ENCODE measurements at places on chromosomes 4 and X.

- DNase-seq = no peak
These were observed 231.5 kb downstream of the PCDH18 start for GRCh38 chr4:137300776-137301175.

- no peak for DNase-seq
These were observed 1026.4 kb upstream of the IGFBP7 start for GRCh38 chr4:58136604-58137003.

DNA sequence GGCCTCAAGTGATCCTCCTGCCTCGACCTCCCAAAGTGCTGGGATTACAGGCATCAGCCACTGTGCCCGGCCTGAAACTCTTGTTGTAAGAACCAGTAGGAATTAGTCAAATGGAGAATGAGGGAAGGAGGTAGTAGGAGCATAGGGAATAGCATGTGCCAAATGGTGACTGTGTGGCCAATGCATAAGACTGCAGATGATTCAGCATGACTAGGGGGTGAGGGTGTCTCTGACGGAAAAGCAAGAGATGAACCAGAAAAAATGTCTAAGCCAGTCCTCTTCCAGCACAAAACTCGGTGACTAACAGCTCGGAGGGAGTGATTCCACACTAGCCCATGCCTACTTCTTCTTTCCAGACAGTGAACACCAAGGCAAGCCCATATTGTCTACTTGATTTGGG is 58.2 kb upstream of the DUSP21 start:
- DNase-seq = no peak

- DNase-seq = no peak
These were observed 38.2 kb downstream of the PPP1R2C start for GRCh38 chrX:42739741-42740140.

DNA sequence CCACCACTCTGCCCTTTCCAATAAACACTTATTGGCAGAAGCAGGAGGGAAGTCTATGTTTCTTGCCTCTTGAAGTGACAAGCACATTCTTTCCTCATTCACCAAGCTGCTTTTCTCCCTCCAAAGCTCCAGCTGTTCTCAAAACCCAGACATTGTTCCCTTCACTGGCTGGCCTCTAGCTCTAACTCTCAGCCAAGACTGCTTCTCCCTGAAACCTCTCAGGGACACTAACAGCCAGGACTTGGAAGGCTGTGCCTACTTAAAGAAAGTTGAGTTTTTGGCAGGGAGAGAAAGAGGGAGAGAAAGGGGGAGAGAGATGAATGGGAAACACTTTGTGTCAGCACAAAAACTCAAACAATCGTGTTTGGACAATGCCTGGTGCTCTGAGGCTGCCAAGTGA is 99.5 kb downstream of the COX18 start:
- DNase-seq = no peak

- DNase-seq = no peak
These were observed 8.2 kb downstream of the DCAF8L2 start for GRCh38 chrX:27598312-27598711.

- DNase-seq = no peak
These were observed 6.3 kb downstream of the MEPE start for GRCh38 chr4:87838890-87839591.

DNA sequence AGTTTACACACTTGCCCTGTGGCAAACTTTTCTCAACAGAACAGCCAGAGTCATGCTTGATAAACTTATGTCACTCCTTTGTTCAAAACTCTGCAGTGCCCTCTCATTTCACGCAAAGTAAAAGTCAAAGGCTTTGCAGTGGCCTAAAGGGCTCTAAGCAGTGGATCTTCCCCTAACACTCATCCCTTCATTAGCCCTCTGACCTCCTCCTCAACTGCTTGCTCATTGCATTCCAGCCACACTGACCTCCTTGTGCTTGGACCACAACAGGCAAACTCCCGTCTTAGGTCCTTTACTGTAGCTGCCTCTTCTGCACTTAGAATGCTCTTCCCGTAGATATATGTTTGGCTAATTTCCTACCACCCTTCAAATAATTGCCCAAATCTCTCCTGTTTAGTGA is 5.6 kb downstream of the PRDM5 start:
- DNase-seq = no peak

DNA sequence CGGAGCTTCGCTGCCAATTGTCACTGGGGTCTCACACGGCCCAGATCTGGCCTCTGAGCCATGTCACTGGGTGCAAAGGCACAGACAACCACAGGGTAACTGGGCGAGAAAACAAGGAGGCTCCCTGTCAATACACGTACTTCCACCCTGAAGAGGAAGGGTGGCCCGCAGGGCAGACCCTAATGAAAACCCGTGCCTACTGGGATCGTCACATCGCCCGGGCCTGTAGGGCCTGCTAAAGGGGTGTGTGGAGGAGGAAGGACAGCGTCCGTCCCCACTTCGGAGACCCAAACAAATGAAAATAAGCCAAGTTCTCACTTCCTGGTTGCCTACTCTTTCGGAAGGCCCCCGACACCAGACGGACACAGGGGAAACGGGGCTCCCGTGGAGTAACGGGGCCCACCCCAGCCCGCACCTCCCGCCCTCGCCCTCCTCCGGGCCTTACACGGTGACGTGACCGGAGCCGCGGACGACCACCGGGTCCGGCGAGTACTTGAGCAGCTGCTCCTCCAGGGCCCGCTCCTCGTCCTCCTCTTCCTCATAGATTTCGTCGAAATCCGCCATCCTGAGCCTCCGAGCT is 578 bp downstream of the CHIC2 start:
- DNase-seq = peak; percentile 11

GRCh38 chr4:153741541-153741940 is 18.3 kb downstream of the RNF175 start:
- DNase-seq = no peak

DNA sequence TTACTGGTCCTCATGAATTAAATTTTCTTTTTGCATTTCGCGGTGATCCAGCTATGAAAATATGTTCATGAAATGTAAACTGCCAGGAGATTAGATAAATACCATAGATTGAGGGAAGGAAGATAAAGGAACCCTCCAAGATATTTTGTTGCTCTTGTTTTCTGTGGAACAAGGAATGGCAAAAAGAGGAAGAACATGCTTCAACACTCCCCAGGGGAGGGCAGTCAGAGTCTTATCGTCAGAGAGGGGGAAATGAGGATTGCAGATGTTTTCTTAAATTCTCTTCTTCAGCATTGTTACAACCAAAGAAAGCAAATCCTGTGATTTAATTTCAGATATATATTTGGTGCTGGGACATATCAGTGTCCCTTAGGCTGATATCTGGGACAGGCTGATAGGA is 9.5 kb upstream of the SFRP2 start:
- no peak for DNase-seq

DNA sequence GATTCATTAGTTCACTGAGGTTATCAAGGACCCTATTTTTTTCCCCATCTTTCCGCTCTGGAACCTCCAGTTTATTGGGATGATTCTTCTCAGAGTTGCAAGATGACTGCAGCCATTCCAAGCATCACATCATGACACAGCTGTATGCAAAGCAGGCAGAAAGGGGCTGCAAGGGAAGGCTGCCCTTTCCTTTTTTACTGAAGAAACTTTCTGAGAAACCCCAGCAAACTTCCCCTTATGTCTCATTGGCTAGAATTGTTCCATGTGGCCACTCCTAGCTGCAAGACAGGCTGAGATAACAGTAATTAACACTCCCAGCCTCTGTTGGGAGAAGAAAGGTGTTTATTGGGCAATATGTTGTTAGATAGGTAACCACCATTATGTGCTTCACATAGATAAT is 102.6 kb downstream of the SATL1 start:
- no peak for DNase-seq

GRCh38 chr4:3291969-3292570 is 751 bp upstream of the RGS12 start:
- peak; percentile 14 for DNase-seq

DNA sequence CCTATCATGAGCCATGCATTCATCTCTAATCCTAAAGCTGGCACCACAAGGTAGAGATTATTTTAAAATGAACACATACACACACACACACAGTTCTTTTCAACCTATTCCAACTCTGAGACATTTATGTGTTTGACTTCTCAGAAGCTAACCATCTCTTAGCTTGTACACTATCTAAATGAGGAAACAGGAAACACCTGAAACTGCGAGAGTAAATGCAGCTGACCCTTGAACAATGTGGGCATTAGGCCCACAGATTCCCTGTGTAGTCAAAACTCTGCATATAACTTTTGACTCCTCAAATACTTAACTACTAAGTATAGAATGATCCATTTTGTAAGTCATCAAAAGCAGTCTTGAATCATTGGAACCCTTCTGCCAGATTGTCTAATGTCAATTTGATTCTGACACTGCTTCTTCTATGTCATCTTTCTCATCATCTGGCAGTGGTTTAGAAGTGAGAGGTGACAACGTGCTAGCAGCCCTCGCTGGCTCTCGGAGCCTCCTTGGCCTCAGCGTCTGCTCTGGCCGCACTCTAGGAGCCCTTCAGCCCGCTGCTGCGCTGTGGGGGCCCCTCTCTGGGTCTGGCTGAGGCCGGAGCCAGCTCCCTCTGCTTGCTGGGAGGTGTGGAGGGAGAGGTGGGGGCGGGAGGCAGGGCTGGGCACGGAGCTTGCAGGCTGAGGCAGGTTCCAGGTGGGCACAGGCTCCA is 21.4 kb upstream of the IL15 start:
- DNase-seq = no peak

- no peak for DNase-seq
These were observed at the start of gene TCEAL3 for GRCh38 chrX:103607364-103608305. TCEAL3 (plus strand) TSS chrX:103607963; CDS start chrX:103609065, 1,102 bp downstream.

- no peak for DNase-seq
These were observed 575 bp downstream of the MAP7D2 start for GRCh38 chrX:20116087-20116576.

GRCh38 chrX:134570509-134570846 is 87.8 kb downstream of the PLAC1 start:
- DNase-seq = no peak

DNA sequence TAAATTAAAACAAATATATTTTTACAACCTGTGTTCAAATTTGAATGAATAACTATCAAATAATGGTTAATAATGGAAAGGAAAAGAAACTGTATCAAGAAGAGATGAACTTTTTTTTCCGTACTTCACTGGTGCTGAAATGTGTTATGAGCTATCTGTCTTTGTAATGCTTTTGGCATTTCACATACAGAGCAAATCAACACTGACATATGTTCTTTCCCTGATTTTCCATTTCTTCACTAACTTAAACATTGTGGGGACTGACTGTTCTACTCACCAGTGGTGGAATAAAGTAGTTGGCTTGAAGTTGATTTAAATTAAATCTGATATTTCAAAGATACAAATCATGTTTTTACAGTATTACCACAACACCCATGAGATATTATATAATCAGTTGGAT is 304.0 kb upstream of the BMP3 start:
- DNase-seq = no peak

DNA sequence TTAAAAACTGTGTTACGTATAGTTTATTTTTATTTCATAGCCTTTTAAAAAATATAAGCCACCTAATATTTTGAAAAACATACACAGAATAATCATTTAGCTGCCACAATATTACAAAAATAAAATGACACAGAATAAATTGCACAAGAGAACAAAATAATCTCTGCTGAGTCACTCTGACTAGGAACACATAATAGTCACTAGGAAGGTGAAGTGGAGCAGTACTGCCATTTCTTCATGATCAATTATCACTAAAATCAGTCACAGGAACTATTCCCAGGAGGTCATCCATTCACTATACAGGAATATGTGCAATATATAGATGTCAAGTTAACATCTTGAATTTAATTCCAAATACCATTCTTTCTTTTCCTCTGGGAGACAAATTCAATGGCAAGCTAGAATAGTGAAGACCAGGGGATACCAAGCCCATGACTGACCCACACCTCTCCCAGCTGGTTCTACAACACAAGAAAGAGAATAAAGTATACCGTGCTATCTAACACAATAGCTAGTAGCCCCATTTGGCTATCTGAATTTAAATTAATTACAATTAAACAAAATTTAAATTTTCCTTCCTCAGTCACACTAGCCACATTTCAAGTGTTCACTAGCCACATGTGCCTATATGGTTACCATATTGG is 5.9 kb downstream of the SMIM43 start:
- no peak for DNase-seq

All from activated T-cell treated with anti-CD3 and anti-CD28 coated beads for 48 hours (primary cell).